ENCODE measurements at places on chromosomes 1 and 21. TPM values are rescaled to one million over a fixed set of nuclear protein-coding genes. Genes with fewer than 3 reads are reported as not detected.

- DNase-seq = no peak
Observed at GRCh38 chr1:226121049-226121586, 58.6 kb downstream of the H3-3A start.

SELP gene
- total RNA-seq = 1.8 TPM

DNA sequence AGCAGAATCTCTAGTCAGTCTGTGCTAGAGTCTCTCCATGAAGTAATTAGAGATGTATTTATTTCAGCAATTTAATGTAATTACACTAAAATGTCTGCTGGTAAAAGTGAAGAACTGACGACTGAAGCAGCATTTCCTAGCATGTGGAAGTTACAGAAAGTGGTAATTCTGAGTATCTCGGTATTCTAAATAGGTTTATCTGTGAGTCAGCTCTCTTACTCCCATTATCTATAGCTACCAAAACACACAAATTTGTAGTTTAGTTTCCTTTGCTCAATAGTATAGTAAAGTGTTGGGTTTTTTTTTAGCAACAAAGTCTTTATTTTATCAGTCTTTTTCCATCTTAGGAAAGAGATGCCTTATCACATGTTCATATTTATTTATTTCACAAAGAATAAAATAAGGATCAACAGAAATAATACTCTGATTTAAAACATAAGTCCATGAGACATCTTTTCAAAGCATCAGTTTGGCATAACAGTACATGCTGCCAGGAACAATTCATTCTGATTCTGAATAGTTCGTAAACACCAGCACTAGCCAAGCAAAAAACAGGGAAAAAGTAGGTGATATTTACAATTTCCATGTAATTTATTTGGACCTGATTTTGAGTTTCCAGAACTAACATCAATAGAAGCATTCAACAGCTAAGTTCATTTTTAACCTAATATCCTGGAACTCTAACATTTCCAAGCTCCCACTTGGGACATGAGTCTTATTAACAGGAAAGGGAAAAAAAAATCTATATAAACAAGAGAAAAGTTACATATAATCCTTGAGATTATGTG, 76.3 kb downstream of the KCNT2 start:
- DNase-seq = no peak

DNA sequence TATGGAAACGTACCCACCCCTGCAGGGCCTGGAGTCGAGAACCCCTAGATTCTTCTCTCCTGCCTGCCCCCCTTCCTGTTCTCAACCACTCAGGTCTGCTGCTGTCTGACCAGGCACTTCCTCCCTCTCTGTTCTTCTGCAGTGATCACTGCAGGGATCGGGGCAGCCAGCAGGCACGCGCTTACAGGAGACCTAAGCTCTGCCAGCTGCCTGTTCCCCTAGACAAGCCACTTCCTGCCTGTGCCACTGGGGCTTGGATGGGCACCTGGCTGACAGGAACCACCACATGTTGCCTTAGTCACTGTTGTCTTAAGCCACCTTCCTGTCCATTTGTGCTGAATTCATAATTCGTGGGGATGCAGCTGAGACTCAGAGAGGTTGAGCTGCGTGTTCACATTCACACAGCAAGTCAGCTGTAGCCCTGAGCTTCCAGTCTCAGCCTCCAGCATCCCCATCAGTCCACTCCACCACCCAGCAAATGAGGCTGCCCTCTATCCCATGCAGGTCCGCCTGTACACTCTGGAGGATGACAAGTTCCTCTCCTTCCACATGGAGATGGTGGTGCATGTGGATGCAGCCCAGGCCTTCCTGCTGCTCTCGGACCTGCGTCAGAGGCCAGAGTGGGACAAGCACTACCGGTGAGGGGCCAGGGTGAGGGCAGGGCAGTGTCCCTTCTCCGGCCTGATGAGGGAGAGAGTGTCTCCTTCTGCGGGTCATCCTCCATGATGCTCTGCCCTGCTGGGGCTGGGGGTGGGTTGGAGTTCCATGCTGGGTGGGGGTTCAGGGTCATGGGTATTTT, 18.6 kb downstream of the FAM151A start:
- DNase-seq = no peak

- no peak for DNase-seq
Observed at GRCh38 chr21:31877463-31877957, 4.7 kb downstream of the HUNK start.

- DNase-seq = no peak
Observed at GRCh38 chr1:247936415-247936814, 11.7 kb downstream of the OR2AJ1 start.

TNFRSF9 gene
- 1.9 TPM for total RNA-seq

- DNase-seq = no peak
Observed at GRCh38 chr21:17506951-17507350, 5.9 kb upstream of the CXADR start.

GRCh38 chr1:164687777-164688176, 128.8 kb downstream of the PBX1 start:
- DNase-seq = no peak

DNA sequence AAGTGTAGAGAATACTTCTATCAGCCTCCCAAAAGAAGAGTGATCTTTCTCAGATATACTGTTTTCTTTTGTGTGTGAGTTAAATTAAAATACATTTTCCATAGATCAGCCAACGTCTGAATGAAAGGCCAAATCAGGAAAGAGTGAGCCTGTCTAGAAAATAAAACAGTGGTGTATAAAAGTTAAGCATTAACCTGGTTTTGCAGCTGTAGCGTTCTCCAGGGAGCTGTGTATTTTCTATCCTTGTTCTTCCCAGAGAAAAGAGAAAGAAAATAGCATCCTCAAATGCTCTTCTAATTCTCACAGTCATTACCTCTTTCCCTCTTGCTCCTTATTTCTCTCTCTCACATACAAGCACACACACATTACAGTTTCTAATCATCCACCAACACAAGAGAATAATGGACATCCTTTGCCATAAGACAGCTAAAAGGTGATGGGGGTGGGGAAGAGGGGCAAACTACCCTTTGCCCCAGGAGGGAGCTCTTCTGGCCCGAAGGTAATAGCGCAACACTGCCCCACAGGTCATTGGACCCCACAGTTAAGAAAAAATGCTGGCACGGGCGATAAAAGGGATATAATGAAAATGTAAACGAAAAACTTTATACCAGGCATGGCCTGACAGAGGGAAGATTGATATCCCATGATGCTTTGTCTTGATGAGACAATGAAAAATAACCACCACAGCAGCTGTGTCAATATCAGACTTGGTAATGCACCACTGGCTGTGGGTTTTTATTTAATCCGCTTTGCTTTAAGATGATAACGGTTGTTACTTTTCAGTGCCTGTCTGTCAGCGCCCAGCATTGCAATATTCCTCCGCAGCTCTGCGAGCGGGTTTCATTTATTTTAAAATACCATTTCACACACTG, 150.3 kb downstream of the NUF2 start:
- DNase-seq = no peak

ALG6 gene
- total RNA-seq = 27.2 TPM

- no peak for DNase-seq
Observed at GRCh38 chr21:45598109-45598508, 45.4 kb upstream of the PCBP3 start.

TP73 gene
- under 0.01 TPM for total RNA-seq

- no peak for DNase-seq
Observed at GRCh38 chr21:14492931-14493330, 53.2 kb downstream of the SAMSN1 start.

All from pulmonary artery endothelial cell (primary cell).